ENCODE measurements at places on chromosomes 16 and 17.
A peak's percentile ranks its signal among the peaks of the same experiment; 100 is the strongest.

- no peak for DNase-seq
These were observed 60.1 kb downstream of the TBC1D16 start for GRCh38 chr17:79975498-79976134.

DNA sequence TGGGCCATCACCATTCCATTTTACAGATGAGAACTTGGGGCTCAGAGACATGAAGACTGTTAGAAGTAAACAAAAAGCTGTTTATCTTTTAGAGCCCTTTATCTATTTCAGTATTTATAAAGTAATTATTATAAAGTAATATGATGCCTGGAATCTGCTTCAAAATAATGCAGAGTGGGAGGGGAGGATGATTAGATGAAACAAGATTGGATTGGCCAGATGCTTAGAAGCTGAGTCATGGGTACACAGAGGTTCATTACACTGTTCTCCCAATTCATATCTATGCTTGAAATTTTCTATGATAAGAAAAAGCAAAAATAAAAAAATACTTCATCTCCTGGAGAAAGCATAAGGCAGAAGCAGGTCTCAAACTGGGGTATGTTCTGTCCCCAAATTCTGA lies 29.4 kb downstream of the TOM1L2 start:
- peak; percentile 42 for DNase-seq

DNA sequence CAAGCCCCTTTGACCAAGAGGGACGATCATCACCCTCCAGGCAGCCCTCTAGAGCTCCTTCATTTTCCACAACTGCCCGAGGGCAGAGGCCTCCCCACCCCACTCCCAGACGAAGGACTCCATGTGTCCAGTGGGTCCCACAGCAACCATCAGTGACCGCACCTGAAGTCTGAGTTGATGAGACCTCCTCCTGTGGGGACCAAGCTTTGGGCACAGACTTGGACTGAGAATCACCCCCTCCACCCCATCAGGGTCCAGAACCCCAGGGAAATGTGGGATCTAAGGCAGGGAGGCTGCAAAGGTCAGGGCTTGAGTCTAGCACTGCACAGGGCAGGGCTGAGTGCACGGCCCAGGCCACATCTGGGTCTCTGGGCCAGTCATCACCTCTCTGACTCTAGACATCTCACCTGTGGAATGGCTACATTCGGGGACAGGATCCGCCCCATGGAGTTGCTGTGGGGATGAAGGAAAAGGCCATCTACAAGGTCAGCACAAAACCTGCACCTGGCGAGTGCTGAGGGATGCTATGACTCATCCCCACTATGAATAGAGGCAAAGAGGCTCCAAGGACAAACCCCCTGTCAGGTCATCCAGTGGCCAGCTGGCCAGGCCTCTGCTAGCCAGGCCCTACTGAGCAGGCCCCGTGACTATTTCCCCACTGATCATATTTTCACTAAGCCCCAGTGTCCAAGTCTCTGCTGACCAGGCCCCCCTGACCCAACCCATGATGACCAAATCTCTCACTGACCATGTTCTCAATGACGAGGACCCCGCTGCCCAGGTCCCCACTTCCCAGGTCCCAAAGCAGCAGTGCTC lies 38.4 kb downstream of the TNFRSF13B start:
- DNase-seq, result peak; percentile 65

- no peak for DNase-seq
These were observed 452.7 kb downstream of the TMEM114 start for GRCh38 chr16:8137606-8138005.

DNA sequence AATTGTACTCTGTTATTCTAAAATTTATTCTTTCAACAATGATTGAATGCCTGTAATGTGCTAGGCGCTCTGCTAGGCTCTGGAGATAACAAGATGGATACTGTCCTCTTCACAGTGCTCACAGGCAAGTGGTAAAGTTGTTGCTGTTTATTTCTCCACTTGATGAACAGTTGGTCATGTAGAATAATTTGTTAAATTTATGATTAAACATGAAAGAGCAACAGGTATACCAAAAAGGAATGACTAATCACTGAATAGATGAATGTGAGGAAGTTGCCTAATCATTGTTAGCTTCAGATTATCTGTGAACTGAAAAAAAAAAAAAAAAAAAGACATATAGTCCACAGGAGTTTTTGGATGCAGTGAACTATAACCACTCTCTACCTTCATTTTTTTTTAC lies 62.3 kb downstream of the NFATC3 start:
- no peak for DNase-seq

All from SW480 (cell line).